ENCODE measurements at places on chromosomes 6 and 20.

DNA sequence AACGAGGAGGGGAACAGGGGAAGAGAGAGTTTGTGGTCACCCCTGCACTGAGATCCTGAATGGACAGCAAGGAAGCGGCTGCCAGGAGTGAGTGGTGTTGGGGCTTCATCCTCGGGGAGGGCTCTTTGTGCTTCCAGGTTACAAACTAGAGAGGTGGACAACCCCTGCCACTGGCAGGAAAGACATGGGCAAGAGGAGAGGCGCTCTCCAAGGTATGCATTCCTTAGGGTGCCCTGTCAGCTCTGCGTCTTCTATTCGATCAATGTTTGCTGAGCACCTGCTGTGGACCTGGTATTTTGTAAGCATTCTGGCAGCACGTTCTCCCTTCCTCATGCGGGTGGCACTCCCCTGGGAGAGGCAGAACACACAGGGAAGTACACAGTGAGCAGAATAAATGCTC is 93.6 kb downstream of the CDH4 start:
- no peak for DNase-seq

DNA sequence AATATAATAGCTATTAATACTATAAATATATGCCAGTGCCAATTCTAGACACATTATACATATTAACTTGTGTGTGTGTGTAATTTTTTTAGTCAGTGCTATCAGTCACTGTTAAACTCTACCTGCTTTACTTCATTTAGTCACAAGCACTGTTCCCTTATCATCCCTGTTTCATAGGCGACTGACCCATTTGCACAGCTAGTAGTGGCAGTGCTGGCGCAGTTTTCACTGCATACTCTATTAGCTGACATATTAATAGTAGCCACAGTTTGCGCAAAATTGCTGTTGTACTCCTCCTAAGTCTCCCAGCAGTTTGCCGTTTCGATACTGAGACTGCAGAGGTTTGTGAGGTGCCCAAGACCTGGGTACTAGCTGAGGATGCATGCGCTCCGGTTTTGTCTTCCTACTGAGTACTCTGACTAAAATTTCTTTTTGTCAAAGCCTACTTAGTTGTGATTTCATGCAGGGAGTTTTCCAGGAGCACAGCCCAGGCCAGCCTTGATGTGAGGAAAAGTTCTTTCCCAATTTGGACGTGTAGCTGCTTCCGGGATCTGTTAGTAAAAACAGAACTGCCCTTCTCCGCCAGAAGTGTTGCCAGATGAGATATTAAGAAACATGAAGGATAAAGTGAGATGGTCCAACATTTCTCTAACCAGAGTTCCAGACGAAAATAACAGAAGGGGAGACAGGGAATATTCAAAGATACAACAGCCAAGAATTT is 5.6 kb downstream of the BAG2 start:
- DNase-seq: no peak

DNA sequence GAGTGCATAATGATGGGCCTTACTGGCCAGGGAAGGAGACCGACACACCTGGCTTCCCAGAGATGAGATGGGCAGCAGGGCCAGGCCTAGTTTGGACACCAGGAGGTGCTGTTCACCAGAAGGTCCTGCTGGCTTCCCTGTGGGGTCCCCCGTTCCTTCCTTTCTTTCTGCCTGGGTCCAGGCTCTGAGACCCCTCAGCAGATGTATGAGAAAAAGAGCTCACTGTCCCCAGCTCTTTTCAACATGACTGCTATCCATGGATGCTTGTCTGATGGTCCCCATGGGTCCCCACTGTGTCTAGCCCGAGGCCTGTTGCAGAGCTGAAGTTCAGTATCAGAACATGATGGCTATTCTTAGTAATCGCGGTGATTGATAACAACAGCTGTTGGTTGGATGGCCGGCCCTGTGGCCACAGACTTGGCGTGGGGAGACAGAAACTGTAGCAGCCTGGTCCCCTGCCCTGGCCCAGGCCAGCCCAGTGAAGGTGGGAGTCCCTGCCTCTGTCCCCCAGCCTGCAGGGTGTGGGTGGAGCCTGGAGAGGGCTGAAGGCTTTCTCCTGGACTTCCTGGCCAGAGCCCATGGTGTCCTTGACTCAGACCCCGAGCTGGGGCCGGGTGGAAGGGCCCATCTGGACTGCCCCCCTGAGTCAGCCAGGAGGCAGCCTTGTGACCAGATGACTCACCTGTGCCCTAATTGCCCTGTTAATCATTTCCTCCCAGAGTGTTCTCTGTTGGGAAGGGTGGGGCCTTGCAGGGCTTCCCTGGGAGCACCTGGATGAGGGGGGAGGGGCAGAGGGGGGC is 9.9 kb upstream of the BAK1 start:
- DNase-seq: no peak

GRCh38 chr6:139099984-139100383 is 34.9 kb upstream of the HECA start:
- DNase-seq: no peak

- peak; percentile 41 for DNase-seq
Measured at GRCh38 chr6:136550045-136550329, 235 bp downstream of the MAP7 start.

- no peak for DNase-seq
Measured at GRCh38 chr20:11546939-11547338, 370.8 kb upstream of the BTBD3 start.

DNA sequence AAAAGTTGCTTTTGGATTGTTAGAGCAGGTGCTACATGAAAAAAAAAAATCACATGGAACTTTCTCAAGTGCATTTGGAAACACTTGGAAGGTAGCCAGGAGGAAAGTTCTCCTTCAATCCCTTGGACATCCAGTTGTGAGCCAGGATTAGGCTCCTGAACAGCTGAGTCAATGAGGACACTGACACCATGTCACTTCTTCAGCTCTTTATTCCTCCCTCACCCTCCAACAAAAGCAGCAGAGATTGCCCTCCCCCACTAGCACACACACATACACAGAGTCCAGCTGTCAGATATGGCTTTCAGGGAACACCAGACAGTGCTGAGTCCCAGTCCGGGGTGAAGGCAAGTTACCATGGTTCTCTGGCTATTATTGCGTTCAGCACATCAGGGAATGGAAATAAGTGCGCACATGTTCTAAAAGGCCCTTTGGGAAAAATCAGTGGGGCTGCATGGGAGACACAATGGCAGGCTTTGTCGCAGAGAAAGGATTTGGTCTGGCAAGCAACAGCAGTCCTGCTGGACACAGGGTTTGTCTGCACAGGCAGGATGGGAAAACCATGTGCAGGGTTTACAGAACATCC is 124.7 kb upstream of the MARCKS start:
- DNase-seq: no peak

DNA sequence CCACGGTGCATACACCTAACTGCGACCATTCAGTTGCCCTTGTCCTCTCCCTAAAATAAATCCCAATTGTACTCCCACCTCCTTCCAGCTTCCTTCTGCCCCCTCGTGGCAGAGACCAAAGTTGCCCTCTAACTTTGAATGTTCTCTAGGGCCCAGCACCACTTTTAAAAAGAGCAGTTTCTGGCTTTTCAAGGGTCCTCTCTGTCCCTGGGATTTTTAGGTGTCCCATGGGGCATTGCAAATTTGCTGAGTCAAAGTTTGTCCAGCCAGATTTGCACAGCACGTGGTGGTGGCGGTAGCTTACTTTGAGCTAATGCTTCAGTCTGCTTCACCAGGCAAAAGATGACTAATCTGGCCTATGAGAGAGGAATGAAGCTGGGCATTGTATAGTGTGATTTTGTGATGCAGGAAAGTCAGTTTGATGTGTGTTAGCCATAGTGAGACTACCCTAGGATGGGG is 100.2 kb downstream of the PERP start:
- no peak for DNase-seq

GRCh38 chr6:109865968-109866367 is 112.1 kb upstream of the GPR6 start:
- no peak for DNase-seq

DNA sequence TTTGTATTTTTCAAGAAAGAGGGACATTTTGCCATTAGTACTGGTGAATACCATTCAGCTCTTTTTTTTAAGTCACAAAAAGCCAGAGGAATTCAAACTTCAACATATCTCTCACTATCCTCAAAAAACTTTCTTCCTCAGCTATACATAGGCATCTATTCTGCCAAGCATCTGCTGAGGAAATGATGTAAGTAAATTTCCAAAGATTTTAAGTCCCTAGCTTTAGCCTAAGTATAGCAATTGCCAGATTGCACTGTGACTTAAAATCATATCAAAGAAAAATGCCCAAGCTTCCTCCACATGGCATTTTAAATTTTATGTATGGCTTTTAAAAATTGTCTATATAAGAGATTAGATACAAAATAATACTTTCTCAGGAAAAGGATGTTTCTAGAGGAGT is 237.4 kb downstream of the EYS start:
- no peak for DNase-seq

GRCh38 chr20:56761393-56761792 is 132.3 kb downstream of the TFAP2C start:
- DNase-seq: no peak

GRCh38 chr20:10826111-10826510 is 152.3 kb upstream of the JAG1 start:
- no peak for DNase-seq

DNA sequence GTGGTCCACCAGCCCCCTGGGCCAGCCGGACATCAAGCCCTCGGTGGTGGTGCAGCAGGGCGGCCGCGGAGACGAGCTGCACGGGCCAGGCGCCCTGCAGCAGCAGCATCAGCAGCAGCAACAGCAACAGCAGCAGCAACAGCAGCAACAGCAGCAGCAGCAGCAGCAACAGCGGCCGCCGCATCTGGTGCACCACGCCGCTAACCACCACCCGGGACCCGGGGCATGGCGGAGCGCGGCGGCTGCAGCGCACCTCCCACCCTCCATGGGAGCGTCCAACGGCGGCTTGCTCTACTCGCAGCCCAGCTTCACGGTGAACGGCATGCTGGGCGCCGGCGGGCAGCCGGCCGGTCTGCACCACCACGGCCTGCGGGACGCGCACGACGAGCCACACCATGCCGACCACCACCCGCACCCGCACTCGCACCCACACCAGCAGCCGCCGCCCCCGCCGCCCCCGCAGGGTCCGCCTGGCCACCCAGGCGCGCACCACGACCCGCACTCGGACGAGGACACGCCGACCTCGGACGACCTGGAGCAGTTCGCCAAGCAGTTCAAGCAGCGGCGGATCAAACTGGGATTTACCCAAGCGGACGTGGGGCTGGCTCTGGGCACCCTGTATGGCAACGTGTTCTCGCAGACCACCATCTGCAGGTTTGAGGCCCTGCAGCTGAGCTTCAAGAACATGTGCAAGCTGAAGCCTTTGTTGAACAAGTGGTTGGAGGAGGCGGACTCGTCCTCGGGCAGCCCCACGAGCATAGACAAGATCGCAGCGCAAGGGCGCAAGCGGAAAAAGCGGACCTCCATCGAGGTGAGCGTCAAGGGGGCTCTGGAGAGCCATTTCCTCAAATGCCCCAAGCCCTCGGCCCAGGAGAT is 1.0 kb downstream of the POU3F2 start:
- no peak for DNase-seq

- no peak for DNase-seq
Measured at GRCh38 chr6:160141001-160141726, 19.5 kb downstream of the SLC22A1 start.

GRCh38 chr20:32978009-32978335 is 26.3 kb downstream of the SUN5 start:
- no peak for DNase-seq

GRCh38 chr6:138431256-138432062 is 27.4 kb downstream of the HEBP2 start:
- DNase-seq: no peak

GRCh38 chr20:64119301-64119680 is 11.9 kb upstream of the NPBWR2 start:
- no peak for DNase-seq

- DNase-seq: no peak
Measured at GRCh38 chr6:118843685-118844390, 50.1 kb upstream of the ASF1A start.

DNA sequence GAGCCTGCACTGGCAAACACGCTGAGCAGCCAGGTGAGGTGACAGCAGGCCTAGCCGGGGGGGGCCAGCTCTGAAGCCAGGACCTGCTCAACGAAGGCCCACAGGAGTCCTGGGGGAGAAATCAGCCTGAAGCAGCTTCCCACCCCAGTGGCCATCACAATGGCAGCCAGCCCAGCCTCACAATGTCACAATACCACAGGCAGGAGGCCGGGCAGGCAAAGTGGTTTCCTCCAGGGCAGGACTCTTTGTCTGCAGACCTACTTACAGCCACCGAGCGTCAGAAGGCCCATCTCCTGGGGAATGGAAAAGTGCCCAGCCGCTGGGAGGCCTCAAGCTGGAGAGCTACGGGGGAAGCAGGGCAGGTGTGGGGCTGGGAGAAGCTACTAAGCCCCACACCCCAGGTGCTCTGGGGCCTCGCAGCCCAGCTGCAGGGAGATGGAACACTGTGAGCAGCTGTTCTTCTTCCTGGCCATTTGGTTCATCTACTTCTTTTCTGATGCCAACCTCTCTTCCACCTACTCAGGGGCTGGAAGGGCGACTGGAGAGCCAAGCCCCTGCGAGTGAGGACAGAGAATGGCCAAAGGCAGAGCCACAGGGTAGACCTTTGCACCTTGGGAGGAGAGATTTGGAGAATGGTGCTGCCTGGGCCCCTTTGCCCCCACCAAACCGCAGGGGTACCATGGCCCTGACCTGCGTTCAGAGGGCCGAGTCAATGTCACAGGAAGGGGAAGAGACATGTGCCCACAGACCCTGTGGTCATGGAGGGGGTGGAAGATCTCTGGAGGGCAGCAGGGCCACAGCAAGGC is 22.3 kb upstream of the AVP start:
- DNase-seq: no peak

Measured in NCI-H1048 (cell line).